T-helper 1 cell (primary cell): ENCODE measurements at places on chromosomes 3 and 15.

GRCh38 chr3:22526266-22526837 is 676.8 kb upstream of the UBE2E2 start:
- DNase-seq = no peak

- DNase-seq = no peak
Measured at GRCh38 chr3:128706086-128706615, 19.8 kb upstream of the RAB7A start.

DNA sequence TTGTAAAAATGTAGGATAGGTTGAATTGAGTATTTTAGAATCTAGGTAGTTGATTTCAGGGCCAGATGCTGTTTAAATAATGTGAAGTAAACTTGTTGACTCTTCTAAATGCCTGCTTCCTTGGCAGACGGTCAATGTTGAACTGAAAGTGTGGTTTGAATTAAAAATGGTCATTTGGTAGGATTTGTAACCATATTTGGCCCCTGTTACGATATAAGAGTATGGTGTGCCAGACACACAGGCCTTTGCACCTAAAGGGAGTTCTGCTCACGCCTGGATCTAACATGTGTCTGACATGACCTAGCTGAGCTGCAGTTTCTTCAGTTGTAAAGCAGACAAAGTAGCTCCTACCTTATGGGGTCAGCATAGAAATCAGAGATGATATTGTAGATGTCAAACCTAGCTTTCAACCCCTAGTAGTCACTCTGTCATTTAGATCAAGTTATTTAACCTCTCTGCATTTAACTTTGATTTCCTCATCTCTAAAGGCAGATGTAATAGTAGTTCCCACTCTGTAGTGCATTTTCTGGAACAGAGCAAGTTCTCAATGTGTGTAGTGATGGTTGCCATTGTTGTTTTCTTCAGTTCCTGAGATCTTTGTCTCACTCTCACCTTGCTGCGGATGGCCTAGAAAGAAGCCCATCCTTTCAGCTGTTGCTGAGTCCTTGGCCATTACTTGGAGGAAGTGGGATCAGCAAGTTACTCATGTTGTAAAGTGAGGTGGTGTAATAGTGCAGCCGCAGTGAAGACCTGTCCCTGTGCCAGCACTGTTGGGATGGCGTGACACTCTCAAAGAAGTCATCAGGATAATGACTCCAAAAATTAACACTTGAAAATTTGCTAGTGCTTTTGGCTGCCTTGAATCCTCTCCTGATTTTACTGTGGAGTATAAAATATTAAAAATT is 90.2 kb downstream of the GHSR start:
- no peak for DNase-seq

GRCh38 chr15:77228828-77229227 is 157.9 kb upstream of the TSPAN3 start:
- DNase-seq = no peak

GRCh38 chr3:184678317-184679055 is 33.4 kb downstream of the MAGEF1 start:
- DNase-seq = no peak

GRCh38 chr3:135916310-135916709 is 49.2 kb upstream of the PPP2R3A start:
- DNase-seq = no peak

DNA sequence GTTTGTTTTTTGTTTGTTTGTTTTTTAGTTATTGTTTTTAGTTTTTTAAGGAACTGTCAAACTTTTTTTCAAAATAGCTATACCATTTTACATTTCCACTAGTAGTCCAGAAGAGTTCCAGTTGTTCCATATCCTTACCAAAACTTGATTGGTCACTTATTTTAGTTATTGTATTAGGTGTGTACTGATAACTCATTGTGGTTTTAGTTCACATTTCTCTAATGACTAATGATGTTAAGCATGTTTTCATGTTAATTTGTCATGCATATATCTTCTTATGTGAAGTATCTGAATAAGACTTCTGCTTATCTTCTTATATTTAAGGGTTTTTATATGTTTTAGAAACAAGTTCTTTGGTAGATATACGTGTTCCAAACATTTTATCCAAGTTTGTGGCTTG is 89.5 kb downstream of the CD200R1L start:
- no peak for DNase-seq

DNA sequence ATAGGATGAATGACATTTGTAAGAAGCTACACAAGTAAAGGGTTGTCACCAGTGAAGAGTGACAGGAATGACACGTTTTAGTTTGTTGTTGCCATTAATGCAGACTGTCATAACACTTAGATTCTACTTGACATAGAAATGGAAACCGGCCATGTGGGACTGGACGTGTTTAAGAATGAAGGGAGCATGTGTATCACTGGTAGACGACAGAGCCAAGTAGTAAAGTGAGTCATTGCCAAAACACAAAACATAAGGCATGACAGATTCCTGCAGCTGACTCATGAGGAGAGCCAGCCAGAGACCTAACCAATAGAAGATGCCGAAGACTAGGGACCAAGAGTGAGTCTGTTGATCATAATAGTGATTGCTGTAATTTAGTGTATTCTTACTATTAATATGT is 106.2 kb upstream of the PLAAT1 start:
- no peak for DNase-seq

DNA sequence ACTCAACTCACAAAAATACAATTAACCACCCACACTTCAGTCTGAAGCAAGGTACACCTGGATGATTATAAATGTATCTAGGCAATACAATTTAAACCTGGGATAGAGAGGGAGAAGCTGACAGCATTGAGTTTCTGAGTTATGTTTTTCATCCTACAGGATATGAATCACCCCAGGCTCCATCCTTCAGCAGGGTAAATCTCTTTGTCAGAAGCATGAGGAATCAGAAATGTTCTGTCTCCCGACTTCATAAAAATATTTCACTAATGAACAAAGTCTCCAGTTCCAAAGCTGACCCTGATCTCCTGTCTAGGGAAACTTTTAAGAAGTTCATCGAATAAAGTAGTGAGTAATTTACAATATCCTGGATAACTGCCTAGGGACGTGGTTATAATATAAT is 25.5 kb upstream of the FRMD4B start:
- no peak for DNase-seq

- no peak for DNase-seq
Measured at GRCh38 chr3:141686466-141687291, 51.4 kb upstream of the RNF7 start.

- no peak for DNase-seq
Measured at GRCh38 chr15:73752806-73753193, 351 bp downstream of the INSYN1 start.

DNA sequence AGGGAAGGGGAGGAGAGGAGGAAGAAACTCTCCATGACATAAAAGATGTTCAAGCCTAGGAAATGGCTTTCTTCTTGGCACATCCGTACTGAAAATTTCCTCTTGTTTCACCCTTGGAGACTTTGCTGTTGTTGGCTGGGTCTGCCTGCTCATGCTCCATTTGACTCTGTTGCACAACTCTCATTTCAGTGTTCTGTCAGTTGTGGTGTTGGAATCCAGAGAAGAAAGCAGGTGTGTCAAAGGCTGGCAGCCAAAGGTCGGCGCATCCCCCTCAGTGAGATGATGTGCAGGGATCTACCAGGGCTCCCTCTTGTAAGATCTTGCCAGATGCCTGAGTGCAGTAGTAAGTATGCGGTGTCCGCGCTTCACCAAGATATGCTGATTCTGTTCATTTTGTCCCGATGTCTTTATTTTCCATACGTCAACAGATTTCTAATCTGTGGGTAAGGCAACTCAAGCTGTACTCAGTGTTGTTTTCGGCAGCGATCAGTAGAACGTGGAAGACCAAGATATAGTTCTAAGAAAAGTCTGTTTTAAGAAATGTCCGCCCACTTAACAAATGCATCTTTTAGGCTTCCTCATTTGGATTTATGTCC is 265.2 kb upstream of the GOLGA6L4 start:
- no peak for DNase-seq
